ENCODE measurements at places on chromosomes 1 and 21.

GRCh38 chr1:156128654-156129597 lies 14.4 kb downstream of the LMNA start:
- peak; percentile 81 for DNase-seq

DNA sequence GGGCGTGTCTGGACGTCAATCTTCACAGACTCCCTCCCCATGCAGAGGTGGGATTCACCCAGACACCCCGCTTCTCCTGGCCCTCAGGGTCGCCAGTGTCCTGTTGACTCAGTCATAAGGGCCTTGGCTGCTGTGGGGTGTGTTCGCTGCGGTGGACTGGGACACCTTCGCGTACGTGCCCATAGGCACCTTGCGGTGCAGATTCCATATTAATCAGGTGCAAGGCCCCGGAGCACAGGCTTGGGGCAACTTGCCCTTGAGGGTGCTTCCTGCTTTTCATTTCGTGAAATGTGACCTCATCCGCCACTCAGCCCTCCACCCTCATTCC lies 398 bp upstream of the SLC30A10 start:
- no peak for DNase-seq

- DNase-seq, result peak; percentile 33
These were observed 344.7 kb upstream of the USP24 start for GRCh38 chr1:55559842-55560241.

- no peak for DNase-seq
These were observed 18.8 kb downstream of the UCK2 start for GRCh38 chr1:165845992-165846748.

DNA sequence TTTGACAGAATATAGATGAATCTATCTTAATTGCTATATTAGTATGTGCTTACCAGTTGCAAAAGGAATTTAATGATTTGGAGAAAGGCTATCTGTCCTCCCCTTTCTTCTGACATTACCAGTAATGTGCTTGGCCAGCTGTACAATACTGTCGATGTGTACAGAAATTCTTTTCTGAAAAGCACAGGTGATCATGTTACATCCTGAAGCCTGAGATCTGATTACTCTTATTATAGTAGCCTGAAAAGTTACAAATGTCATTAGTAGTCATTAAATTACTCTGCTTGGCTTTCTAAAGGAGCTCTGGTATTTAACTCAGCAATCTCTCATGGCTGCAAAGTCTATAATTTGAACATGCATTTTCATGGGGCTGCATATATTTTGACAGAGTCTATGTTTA lies 209.8 kb downstream of the PTPRC start:
- no peak for DNase-seq

- DNase-seq, result no peak
These were observed 209.7 kb downstream of the PATJ start for GRCh38 chr1:61951731-61952580.

GRCh38 chr1:13900583-13900982 lies 200.6 kb downstream of the PRDM2 start:
- DNase-seq, result peak; percentile 58

DNA sequence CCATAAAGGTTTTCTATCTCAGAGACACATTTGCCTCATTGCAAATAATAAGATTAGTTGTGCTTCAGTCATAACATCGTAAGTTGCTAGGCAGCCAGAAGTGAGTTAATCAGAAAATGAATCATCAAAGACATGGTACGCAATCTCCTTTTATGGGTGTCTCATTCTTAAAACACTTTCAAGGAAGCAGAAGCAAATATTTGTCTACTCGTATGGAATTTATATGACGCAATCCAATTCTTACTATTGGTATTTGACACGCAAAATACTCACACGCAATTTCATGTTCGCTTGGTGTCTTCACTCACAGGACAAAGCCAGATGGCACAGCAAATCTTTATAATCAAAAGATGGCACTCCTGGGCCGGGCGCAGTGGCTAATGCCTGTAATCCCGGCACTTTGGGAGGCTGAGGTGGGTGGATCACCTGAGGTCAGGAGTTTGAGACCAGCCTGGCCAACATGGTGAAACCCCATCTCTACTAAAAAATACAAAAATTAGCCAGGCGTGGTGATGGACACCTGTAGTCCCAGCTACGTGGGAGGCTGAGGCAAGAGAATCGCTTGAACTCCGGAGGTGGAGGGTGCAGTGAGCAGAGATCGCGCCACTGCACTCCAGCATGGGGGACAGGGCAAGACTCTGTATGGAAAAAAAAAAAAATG lies 56.4 kb downstream of the HLCS start:
- peak; percentile 97 for DNase-seq

- DNase-seq, result no peak
These were observed 46.5 kb upstream of the PRELP start for GRCh38 chr1:203428981-203429599.

DNA sequence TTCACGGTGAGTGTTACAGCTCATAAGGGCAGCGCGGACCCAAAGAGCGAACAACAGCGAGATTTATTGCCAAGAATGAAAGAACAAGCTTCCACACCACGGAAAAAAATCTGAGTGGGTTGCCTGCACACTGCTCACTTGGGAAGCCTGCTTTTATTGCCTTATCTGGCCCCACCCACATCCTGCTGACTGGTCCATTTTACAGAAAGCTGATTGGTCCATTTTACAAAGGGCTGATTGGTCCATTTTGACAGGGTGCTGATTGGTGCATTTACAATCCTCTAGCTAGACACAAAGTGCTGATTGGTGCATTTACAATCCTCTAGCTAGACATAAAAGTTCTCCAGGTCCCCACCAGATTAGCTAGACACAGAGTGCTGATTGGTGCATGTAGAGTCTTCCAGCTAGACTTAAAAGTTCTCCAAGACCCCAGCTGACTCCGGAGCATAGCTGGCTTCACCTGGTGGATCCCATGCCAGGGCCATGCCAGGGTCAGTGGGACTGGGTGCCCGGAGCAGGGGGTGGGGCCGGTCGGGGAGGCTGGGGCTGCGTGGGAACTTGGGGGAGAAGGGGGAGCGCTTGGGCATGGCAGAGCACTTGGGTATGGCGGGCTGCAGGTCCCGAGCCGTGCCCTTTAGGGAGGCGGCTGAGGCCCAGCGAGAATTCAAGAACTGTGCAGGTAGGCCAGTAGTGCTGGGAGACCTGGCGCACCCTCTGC lies 75.4 kb upstream of the ATP1A1 start:
- no peak for DNase-seq

DNA sequence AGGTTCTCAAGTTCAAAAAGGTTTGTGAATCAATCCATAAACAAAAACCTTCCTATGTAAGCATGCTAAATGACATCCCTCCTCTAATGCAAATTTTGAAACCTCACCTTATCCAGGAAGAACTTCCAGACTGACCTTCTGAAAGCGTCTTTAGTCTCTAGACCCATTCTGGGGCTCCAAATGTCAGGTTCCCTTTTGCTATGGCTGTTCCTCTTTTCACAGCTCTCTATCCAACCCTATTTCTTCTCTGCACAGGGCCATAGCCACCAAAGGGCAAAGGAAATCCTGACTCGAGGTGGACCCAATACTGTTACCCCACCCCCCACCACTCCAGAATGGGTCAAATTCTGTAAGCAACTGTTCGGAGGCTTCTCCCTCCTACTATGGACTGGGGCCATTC lies 3.4 kb downstream of the ATP1A4 start:
- no peak for DNase-seq

DNA sequence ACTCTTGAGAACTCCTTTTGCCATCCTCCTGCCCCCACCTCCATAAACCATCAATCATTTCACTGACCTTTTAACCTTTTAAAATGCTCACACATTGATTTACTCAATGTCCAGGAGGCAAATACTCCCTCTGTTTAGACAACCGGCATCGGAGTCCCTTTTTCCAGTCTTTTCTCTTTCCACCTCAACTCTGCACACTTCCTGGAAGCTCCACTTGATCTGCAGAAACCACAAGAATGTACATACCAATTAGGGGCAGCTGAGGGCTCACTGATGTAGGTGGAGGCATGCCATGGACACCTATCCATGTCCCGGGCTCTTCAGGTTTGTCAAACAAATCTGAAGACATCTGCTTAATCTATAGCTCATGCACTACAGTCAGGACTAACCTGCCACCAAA lies 5.3 kb upstream of the AMIGO1 start:
- no peak for DNase-seq

DNA sequence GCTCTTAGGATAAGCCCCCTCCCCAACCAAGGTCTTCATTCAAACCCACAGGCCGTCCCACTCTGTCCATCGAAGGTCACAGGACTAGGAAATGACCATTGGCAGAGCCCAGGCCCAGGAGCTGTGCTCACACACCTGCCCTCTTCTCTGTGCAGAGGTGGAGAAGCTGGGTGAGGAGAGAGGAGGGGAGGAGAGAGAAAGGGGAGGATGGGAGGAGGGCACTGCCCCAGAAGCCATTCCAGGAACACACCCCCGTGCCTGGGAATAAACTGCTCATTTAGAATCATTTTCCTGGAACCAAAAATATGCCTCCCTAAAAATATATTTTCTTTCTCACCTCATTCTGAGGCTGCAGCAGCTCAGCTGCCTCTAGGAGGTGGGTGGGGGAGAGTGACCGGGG lies 6.4 kb upstream of the SDC3 start:
- DNase-seq, result no peak

DNA sequence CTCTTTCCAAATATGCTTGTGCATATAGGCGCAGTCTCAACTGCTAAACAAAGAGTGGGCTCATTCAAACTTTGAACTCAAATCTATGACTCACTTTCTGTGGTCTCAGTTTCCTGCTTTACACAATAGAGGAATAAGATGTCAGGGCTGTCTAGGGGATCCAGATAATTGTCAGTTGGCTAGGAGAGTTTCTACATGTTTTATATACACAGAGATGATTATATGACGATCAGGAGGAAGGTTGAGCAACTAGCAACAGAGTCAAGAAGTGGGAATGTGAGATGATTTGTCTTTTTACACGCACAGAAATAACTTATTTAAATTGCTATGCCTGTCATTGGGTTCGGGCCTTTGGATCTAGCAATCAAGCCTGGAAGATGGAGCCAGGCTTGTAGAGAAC lies 299.4 kb upstream of the LYPLAL1 start:
- peak; percentile 15 for DNase-seq

GRCh38 chr1:235272851-235273250 lies 55.1 kb downstream of the ARID4B start:
- DNase-seq, result no peak

DNA sequence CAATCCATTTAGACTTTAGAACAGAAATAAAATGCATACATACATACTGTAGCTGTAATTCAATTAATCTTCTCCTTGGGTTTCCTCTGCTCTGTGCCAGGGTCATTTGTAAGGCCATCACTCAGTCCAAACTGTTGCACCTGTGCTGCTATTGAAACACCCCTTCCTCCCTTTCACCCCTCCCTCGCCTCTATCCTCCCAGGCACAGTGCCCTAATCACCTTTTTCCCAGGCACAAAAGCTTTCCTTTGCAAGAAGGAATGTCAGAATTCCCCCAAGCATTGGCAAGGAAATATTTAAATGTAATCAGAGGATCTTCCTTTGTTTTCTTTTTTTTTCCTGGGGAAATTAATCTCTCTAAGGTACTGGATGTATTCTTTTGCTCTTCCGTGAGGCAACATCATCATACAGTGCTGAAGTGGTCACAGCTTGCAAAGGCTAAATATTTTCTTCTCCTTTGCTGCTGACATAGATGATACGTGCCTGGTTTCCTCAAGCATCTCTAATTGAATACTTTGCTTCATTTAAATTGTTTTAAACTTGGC lies 339.3 kb upstream of the NR5A2 start:
- DNase-seq, result no peak

- no peak for DNase-seq
These were observed 25.5 kb upstream of the CCSAP start for GRCh38 chr1:229368347-229368746.

DNA sequence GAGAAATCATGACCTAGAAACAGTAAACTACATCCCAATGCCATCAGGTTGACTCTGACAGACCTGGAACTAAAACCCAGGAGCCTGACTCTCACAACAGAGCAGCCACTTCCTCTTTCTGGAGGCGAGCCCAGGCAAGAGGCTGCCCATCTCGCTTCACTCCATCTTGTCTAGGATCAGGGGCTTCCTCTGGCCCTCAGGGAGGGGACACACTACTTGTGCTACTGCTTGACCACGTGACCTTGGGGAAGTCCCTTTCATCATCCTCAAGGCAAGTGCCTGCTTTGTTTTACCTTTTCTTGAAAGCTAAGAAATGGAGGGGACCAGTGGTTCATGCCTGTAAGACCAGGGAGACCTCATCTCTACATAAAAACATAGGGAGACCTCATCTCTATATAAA lies 2.6 kb upstream of the TENT5B start:
- DNase-seq, result no peak

DNA sequence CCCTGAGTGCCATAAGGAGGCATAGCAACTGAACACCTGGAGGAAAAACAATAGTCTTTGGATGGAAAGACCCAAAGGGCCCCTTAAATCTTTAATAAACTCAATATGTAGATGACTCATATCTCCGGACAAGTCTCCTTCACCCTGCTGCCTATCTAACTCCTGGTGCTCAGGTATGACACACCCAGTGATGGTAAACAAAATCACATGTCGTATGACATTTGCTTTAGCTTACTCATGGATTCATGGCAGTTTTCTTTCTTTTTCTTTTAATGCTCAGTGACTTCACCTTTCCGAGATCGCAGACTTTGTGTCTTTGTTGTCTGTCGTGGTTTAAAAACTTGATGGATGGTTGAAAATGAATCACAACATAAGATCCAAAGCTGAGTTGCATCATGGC lies 208.5 kb upstream of the PROX1 start:
- DNase-seq, result no peak

DNA sequence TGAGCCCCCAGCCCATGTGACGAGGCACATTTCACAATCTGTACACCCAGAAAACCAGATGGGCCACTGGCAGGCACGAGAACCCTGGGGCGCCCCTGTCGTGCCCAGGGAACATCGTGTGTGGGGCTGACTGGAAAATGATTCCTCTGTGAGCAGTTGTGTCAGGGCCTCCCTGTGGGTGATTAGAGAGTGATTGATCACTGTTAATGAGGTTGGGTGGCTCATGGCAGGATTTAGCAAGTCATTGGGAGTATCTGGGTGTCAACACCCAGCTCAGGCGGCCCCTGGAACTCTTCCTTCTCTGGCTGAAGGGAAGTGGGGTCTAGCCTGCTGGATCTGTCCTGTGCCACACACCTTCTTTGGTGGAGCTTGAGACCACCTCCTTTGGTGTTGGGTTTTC lies 5.7 kb downstream of the GRHL3 start:
- no peak for DNase-seq

DNA sequence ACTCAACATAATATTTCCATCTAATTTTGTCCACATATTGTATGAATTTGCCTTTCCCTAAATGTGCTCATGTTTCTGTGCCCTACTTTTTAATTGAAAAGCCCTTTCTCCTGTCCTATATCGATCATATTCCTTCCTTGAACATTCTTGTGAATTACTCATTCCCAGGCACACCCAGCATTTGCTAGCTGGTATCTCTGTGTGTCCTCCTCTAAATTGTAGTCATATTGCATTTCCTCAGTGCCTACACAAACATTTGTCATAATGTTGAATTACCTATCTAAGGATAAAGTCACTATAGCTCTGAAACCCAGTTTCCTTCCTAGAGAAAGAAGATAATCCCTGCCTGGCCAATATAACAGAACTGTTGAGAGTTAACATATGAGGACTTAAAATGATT lies 39.6 kb upstream of the TBX15 start:
- peak; percentile 30 for DNase-seq

All from GM23248 (cell line).